ENCODE measurements at places on chromosomes 7 and 10.

- no peak for DNase-seq
Measured at GRCh38 chr10:69101451-69102095, 13.7 kb downstream of the SRGN start.

GRCh38 chr7:93910076-93910994, 4.0 kb downstream of the GNGT1 start:
- DNase-seq: no peak

DNA sequence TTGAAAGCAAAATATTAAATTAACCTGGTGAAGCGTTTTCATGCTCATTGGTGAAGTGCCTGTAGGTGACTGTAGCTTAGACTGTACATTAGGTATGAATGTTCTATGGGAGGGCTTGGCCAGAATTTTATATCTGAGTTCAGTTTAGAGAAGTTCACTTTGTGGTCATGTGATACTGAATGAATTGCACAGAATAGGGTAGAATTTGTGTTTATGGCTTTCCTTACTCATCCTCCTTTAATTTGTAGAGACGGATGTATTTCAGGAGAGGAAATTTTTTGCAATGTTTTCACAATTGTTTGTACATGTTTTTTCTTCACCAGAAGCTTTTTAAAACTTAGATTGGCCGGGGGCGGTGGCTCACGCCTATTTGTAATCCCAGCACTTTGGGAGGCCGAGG, 32.3 kb downstream of the REEP3 start:
- DNase-seq: no peak

DNA sequence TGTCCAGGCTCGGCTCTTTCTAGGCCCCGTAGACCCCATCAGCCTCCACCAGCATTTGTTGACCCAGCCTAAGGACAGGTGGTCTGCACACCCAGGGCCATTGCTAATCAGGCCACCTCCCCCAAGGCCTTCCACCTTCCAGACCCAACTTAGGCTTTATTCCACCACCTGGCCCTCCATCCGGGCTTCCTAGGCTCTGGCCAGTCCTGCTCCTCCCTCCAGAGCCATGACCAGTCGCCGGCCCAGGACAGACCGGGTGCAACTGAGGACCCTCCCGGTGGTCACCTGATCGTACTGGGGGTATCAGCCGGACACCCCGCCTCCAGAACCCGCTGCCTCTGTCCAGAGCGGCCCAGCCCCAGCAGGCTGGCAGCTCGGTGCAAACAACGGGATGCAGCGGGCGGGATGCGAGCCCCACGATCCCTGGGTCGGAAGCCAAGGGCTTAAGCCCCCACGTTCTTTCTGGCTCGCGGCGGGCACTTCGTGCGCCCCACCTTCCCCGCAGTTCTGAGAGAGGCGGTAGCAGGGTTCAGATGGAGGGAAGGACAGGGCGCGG, 545 bp downstream of the NACAD start:
- no peak for DNase-seq

DNA sequence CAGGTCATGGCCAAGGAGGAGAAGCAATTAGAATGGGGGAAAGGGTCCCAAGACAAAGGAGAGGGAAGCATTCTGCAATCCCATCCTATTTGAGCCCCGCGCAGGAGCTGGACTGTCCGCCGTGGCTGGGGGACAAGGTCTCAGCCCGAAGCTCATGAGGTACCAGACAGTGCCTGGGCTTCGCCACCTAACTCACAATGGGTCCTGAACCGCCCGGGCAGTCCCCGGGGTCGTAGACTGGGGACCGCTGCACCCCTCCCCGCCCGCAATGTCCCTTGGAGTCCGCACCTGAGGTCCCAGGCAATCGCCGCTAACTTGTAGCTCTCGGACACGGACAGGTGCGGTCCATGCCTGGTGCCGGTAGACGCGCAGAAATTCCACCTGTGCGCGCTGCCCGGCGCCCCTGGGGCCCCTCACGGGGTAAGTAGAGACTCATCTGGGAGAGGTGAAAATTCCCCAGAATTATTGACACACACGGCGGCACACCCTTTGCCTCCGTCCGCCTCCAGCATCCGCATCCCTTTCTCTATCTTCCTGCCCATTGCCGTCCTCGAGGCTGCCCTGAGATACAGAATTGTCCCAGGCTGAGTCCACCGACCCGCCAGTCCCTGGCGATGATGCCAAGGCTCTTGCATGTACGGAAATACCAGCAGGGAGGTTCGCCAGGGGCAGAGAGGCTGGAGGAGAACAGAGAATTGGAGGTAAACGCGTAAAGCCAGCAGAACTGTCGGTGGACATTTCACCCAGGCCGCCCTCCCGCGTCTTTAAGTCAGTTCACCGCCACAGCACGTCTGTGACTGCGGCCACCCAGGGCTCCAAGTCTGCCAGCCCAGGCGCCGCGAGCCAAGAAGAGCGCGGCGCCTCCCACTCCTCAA, 1.8 kb downstream of the CHRM2 start:
- no peak for DNase-seq

DNA sequence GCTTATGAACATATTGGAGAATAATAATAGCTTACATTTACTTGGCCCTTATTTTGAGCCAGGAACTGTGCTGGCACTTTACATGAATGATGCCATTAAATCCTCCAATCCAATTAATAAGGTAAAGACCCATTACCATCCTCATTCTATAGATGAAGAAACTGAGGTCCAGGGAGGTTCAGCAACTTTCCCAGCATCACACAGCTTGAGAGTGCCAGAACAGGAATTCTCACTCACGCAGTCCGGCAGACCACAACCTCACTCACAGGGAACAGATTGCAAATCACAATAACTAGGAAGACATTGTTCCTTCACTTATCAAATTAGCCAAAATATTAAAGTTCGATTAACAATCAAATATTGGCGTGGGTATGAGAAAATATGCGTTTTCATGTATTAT, 18.3 kb downstream of the GPRIN2 start:
- DNase-seq: no peak

DNA sequence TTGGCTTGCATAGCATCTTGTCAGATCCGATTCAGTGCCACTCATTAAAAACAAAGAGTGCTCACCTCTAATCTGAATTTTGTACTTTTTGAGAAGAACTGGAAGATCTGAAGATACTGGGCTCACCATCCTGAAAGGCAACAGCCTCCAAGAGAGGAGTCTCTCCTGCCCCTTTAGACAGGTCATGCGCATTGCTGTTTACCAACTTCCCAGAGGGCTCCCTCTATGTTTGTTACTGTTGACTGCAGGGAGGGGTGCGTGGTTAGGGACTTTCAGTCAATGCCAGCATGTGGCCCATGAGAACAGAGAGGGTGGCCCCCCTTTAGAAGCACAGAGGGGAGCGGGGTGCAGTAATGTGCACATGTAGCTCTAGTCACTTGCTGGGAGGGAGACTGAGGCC, 33.2 kb upstream of the CABCOCO1 start:
- no peak for DNase-seq

GRCh38 chr10:118467200-118467599, 125.1 kb upstream of the FAM204A start:
- DNase-seq: no peak

DNA sequence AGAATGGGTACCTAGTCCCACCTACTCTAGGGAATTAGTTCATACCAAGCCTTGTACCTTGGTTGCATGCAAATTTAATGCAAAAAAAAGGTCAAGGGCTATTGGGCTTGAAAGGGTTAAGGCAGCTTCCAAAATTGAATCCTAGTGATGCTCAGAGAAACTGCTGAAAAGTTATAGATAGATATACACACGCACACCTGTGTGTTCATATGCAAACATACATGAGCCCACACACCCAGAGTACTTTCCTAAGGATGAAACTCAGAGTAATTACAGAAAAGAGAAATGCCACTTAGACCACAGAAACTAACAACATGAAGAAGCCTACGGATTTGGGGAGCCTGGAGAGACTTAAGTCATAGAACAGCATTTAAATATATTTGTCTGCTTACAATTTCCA, 1.5 kb downstream of the SLC25A13 start:
- DNase-seq: no peak

All from stimulated activated CD4-positive, alpha-beta T cell treated with anti-CD3 and anti-CD28 coated beads, Interleukin-1b, Interleukin-23, amount 100 ng/mL, for 24 hours (primary cell).